ENCODE measurements at places on chromosomes 6 and 20.
A peak's percentile ranks its signal among the peaks of the same experiment; 100 is the strongest.

DNA sequence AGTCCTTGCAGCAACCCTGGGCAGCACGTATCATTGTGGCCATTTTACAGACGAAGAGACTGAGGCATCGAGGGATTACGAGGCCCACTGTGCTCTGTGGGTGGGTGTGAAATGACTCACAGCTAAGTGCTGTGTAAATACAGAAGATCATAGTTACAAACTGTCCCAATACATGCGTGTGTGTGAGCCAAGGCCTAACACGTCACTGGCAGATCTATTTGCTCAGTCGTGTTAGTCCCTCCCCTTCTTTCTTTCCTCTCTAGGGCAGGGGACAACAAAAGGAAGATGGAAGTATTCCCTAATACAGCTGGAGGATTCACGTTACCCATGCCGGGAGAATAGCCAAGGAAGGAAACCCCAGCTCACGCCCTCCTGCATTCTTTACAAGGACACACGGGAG, 175.9 kb downstream of the CDC5L start:
- no peak for DNase-seq

GRCh38 chr6:12010635-12011275, 1.4 kb upstream of the HIVEP1 start:
- DNase-seq: no peak

- DNase-seq: no peak
Observed at GRCh38 chr6:130138909-130139242, 83.9 kb downstream of the SAMD3 start.

DNA sequence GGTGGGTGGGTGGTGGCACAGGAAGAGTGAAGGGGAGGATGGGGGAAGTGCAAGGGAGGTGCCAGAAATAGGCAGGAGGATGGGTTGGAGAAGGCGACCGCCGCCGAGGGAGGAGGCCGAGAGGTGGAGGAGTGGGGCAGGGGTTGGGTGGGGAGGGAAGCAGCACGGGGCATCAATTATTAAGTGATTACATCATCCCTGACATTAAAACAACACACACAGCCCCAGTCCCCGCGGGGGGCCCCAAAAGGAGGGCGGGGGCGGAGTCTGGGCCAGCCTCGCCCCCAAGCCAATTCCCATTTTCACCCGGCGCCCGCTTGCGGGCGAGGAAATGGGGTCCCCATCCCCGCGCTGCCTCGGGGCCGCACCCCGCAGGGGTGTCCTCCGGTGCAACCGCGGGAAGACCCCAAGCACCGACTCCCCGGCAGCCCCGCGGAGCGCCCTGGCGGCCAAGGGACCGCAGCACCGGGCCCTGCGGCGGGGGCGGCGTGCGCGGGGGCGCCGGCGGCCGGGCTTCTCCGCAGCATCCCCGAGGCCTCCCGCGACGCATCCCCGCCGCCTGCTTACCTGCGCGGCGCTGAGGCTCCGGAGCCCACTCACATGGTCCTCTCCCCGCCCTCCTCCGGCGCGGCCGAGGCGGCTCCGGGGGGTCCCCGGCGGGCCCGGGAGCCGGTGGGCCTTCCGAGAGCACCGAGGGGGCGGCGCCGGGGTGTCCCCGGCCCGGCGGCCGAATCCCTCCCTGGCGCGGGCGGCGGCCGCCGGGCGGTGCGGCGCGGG, 663 bp downstream of the FYN start:
- DNase-seq: peak; percentile 52

- DNase-seq: no peak
Observed at GRCh38 chr6:167921831-167922230, 75.6 kb upstream of the KIF25 start.

DNA sequence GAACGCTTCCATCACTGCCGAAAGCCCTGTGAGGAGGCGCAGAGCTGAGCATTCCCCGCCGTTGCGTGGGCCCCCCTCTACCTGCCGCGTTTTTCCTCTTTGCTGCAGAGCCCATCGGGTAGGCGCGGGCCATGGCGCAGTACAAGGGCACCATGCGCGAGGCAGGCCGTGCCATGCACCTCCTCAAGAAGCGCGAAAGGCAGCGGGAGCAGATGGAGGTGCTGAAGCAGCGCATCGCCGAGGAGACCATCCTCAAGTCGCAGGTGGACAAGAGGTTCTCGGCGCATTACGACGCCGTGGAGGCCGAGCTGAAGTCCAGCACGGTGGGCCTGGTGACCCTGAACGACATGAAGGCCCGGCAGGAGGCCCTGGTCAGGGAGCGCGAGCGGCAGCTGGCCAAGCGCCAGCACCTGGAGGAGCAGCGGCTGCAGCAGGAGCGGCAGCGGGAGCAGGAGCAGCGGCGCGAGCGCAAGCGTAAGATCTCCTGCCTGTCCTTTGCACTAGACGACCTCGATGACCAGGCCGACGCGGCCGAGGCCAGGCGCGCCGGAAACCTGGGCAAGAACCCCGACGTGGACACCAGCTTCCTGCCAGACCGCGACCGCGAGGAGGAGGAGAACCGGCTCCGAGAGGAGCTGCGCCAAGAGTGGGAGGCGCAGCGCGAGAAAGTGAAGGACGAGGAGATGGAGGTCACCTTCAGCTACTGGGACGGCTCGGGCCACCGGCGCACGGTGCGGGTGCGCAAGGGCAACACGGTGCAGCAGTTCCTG, 693 bp downstream of the FAM50B start:
- no peak for DNase-seq

DNA sequence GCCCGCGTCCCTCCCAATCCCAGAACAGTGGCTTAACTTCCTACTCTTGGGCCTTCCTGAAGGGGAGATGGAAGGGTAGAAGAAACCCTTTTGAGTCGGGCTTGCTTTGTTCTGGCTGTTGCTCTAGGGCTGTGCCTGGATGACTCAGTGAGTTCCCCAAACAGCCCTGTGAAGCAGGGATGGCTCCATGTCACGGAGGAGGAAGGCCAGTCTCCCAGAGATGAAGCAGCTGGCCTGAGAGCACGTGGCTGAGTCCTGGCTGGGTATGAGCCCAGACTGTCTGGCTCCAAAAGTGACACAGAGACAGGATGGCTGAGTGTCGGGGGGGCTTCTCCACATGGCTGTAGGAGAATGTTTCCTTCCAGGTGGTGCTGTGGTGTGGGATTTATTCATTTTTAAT, 4.6 kb downstream of the SYTL3 start:
- DNase-seq: no peak

- DNase-seq: no peak
Observed at GRCh38 chr6:111802015-111802414, 71.2 kb downstream of the FYN start.

DNA sequence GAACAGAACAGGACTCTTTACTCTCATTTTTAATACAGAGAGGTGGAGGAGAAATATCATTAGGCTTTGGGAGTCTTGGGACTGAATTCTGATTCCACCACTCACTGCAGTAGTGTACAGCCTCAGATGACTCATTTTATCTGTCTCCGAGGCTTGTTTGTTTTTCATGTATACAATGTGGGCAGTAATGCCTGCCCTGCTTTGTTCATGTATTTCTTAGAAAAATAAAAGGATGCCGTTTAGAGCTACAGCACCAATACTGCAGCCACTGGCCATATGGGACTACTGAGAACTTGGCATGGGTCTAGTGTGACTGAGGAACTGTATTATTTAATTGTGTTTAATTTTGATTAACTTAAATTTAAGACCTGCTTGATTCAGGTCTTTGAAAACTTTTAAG, 41.2 kb upstream of the JAG1 start:
- DNase-seq: no peak

DNA sequence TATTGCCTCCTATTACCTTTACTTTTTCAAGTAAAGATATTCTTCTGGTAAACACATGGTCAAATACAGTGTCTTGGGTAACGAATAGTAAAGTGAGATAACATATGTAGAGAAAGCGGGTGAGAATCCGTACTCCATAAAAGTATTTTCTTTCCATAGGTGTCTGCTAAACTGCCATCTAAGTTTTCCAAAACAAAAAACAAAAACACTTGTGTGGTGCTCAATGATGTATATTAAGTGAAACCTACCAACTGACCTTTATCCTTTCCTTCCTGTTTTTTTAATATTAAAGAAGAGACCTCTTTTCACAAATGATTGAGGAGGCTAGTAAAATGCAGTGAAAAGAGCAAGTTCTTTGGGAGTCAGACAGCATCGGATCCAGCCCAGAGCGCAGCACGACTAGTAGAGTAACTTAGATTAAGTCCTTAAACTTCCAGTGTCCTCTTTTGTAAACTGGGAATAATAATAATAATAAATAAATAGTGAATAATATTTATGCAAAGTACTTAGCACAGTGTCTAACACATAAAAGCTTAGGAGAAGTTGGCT, 437 bp upstream of the CDKAL1 start:
- DNase-seq: no peak

- DNase-seq: no peak
Observed at GRCh38 chr6:116298973-116299372, 19.2 kb upstream of the TSPYL1 start.

DNA sequence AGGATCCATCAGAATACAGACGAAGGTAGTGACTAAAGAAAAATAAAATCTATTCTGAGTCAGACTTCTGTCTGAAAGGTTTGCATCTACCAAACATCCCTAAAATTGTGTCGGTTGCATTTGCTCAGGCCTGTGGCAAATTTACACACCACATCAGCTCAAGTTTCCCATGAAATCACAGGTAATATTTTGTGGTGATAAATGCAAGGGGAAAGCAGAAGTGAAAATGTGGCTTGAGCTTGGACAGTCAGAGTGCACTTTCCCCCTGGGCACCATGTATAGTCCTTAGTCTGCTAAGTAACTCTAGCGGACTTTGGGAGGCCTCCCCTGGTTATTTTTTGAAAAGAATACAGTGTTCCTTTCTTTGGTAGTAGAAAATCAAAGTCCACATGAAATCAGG, 159.1 kb downstream of the PKHD1 start:
- DNase-seq: no peak

GRCh38 chr6:169976301-169977081, 225.1 kb downstream of the ERMARD start:
- DNase-seq: no peak

DNA sequence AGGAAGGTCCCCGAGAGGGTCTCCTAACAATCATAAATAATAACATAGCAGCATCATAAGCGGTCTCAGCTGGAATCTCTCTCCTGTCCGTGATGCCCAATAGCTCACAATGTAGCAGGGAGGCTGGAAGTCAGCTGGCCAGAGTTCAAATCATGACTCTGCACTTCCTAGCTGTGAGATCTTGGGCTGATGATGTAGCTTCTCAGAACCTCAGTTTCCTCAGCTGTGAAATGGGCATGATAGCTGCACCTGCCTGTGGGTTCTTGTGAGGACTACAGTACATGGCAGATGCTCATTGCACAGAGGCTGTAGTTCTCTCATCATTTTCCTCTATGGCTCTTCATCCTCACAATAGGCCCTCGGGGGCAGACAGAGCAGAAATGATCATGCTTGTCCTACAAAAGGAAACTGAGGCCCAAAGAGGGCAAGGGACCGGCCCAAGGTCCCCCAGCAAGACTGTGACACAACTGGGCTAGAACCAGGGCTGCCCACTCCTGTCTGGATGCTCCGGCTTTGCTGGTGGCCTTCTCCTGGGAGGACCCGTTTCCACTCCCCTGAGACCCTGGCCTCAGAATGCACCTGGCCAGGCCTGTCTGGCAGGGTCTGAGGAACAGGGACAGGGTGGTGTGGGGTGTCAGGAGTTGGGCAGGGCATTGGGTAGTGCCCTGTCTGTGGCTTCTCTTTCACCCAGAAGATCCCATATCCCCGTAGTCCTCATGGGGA, 17.7 kb downstream of the SLC12A5 start:
- DNase-seq: no peak

DNA sequence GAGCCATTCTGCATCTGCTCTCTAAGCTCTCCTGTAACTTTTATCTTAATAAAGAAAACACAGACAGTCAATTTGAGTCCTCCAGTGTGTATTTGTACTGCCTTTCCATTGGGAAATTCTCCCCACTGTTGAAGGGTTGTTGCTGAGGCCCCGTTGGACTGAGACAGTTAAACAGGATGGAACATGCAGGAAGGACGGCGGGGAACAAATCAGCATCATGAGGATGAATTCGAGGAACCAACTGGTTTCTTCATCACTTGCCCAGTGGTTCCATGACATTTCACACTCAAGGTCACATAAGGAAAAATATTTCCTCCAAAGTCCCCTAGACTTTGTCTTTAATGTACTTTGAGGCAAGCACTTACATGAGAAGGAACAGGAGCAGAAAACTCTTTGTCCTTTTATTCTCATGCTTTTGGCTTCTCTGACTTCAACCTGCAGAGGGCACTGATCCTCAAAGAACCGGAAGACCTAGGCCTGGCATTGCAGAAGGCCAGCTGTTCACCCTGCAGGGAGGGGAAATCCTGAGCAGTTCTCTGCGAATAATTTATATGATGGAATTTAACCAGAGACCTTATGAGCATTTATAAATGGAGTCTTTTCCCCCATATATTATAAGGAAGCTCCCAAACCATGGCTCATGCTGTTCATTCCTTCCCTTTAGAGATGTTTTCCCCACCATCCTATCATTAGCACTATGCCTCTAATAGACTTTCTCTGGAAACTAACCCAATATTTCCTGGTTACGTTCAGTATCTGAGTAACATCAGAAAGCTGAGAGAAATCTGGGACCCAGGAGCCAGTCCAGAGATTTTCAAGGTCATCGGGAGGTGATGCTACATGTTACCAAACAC, 55.2 kb upstream of the ADGRF1 start:
- peak; percentile 49 for DNase-seq

- DNase-seq: no peak
Observed at GRCh38 chr6:84280030-84280429, 52.6 kb upstream of the CEP162 start.

GRCh38 chr6:105771313-105771970, 314.7 kb upstream of the PRDM1 start:
- DNase-seq: no peak

GRCh38 chr6:168345896-168346754, 26.5 kb upstream of the DACT2 start:
- DNase-seq: no peak

DNA sequence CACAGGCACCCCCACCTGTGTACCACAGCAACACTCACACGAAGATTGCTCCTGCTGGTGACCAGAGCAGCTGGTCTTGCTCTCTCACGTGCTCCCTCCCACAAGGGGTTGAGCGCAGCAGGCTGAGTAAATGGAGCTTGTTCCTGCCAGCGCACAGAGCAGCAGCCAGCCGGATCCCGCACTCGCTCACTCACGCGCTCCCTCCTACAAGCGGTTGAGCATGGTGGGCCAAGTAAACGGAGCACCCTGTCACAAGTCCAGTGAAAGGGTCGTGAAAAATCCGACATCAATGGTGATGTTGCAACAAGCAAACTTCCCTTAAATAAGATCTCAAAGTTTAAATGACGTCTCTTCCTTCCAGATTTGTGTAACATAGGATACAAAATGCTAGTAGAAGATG, 313.7 kb downstream of the FOXC1 start:
- no peak for DNase-seq

GRCh38 chr6:47203266-47203937, 106.3 kb downstream of the TNFRSF21 start:
- no peak for DNase-seq
